Dermis microvascular lymphatic vessel endothelial cell (primary cell): ENCODE measurements at places on chromosomes 1 and 21. TPM values are rescaled to one million over a fixed set of nuclear protein-coding genes. Genes with fewer than 3 reads are reported as not detected.

The SON gene
- total RNA-seq, result 83.2 and 132 TPM in 2 replicates

GRCh38 chr1:41661428-41662060 lies 177.1 kb upstream of the EDN2 start:
- no peak for DNase-seq

GRCh38 chr1:61604684-61605083 lies 120.3 kb downstream of the TM2D1 start:
- no peak for DNase-seq

The SLC25A34 gene
- total RNA-seq, result 0.13 and 0.26 TPM in 2 replicates

DNA sequence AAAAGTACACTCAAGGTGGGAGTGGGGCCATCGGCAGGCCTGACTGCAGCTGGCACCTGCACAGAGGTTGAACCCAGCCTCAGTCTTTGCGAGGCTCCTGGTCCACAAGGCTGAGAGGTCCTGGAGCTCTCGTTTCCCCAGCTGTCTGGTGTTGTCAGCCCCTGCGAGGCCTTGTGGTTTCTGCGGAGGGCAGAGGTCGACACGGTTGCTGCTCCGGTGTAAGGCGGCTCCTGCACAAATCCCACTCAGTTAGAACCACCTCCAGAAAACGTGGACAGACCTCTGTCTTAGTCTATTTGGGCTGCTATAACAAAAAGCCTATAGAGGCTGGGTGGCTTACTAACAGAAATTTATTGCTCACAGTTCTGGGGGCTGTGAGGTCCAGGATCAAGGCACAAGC lies 5.8 kb downstream of the KIAA1614 start:
- DNase-seq, result no peak

GRCh38 chr1:178629252-178630154 lies 95.5 kb upstream of the RALGPS2 start:
- no peak for DNase-seq

GRCh38 chr1:246680696-246681130 lies 43.5 kb upstream of the SCCPDH start:
- DNase-seq, result no peak

- no peak for DNase-seq
These were observed 300.3 kb downstream of the NPHP4 start for GRCh38 chr1:5691795-5692509.

DNA sequence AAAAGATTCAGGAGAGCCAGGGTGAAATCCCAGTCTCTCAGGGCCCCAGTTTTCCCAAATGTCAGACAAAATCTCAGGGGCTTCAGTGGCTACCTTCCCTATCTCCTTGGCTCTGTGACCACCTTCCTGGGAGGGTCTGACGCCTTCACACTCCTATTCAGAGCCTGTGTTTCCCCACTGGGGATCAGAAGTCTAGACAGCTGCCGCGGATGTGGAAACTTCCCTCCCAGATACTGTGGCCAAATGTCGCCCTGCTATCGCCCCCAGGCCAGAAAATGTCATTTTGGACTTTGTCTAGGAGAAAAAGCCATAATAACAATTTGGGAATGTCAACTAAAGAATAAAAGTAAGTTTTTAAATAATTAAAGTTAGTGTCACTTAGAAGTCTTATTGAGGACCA lies 15.9 kb downstream of the A3GALT2 start:
- DNase-seq, result no peak

DNA sequence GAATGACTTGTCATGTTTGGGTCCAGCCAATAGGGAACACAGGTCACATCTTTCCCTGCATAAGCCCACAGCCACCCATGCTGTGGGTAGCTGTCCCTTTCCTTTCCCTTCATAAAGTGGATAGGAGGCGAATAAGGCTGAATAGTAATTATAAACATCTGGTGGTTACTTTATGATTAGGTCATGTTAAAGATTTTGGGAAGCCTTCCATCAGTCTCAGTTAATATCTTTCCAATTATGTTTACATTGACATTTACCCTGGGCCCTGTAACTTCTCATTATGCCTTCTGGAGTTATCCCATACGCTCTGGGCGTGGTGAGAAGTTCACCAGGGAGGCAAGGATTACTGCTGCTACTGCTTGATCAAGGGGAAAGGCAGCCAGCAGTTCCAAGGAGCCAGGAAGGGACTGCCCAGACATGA lies 197.2 kb downstream of the HLX start:
- no peak for DNase-seq

The SMIM1 gene
- total RNA-seq, result 0.39 and 0.51 TPM in 2 replicates

DNA sequence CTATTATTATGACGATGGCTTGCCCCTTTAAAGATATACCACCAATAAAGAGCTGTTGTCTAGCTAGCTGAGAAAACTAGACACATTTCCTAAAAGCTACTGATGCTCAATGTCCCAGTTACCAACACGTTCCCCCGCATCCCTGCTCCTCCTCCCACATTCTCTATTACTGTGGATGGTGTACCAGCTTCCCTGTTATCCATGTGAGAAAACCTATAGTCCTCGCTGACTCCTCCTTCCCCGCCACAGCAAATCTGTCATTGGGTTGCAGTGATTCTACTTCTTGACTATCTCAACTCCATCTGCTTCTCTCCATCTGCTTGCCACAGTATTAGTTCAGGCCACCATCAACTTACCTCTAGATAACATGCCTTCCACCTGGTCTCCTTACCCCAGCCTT lies 337.5 kb downstream of the KCNH1 start:
- DNase-seq, result no peak

The RNU1-1 gene
- total RNA-seq, result under 0.01 TPM in 2 replicates

DNA sequence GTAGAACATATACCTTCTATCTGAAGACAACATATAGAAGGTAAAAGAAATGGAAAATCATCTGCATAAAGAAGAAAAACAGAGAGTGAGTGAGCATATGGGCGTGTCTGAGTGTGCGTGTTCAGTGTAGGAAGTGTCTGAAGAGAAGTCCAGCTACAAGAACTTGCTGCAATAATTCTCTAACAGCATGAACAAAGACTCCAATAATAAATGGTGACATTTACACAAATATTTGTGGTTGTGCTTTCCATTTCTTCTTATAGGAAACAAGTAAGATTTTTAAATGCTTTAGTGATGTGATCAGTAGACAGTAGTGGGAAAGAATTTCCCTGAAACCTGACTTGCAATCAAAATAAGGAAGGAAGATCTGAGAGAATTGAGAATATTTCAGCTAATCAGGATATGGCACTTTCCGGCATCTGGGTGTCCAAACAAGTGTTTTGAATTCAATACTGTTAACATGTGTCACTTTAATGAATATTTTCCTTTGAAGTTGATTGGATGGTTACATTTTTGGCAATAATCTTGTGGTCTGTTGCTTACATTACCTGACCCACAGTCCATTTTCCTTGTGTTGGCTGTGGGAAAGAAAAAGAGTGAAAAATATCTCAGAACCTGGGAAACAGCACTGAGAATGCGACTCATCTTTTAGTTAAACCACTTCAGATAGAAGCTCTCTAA lies 154.0 kb downstream of the TGFB2 start:
- DNase-seq, result peak; percentile 77
